ENCODE measurements at places on chromosomes 3 and 15.

GRCh38 chr3:147388700-147389580, 17.4 kb downstream of the ZIC4 start:
- no peak for DNase-seq

DNA sequence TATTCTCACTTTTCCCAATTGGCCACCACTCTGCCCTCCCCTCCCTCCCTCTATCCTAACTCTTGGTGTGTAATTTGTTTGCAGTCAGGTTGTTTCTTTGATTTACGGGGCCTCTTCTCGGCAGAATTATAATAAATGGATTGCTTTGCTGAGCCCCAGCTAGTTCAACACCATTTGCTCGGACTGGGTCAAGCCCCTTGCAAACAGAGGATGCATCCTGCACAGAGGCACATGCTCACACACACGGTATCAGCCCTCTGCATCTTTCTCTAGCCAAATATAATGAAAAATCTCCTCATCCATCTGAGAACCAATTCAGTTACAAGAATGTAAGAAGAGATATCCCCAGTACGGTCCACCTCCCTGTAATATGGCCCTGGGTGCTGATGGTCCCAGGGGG, 97.7 kb downstream of the EPHB1 start:
- DNase-seq = no peak

DNA sequence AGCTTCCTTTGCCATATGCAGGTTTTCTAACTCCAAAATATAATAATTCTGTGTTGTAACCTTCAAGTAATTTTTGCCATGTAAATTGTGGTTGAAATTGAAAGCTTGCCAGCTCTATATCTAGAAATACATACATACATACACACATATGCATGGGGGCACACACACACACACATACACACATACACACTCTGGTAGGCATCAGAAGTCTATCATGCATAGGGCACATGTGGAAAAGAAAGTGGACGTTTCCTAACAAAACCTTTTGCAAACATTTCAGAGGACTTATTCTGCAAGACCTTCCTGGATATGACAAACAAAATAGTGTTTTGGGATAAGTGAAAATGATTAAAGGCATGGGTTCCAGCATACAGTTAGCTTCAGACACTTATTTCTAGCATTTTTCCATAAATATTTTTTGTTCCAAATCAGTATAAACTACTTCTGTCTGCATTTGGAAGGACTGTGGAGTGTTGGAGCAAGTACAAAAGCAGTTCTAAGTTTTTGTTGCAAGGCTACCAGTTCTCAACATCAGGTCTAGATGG, 578.9 kb downstream of the RBMS3 start:
- DNase-seq = no peak

GRCh38 chr3:146485297-146485696, 15.9 kb upstream of the PLSCR2 start:
- DNase-seq = no peak

DNA sequence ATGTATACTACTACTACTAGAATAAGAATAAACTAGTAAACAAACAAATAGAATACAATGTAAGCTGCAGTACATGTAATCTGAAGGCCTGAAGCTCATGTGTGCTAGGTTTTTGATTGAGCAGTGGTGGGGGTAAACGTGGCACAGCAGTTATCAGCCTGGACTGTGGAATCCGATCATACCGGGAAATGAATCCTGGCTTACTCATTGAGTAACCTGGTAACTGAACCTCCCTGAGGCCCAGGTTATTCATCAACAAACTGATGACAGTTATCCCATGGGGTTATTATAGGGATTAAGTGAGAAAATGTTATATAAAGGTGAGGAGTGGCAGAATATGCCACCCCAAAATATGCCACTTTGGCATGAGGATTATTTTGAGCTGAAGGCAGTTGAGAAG, 339.1 kb downstream of the FHIT start:
- no peak for DNase-seq

GRCh38 chr15:62847900-62848489, 194.6 kb upstream of the TPM1 start:
- DNase-seq = peak; percentile 67
